Forelimb muscle (tissue), 1 donor: ENCODE measurements at places on chromosomes 5 and 9.

DNA sequence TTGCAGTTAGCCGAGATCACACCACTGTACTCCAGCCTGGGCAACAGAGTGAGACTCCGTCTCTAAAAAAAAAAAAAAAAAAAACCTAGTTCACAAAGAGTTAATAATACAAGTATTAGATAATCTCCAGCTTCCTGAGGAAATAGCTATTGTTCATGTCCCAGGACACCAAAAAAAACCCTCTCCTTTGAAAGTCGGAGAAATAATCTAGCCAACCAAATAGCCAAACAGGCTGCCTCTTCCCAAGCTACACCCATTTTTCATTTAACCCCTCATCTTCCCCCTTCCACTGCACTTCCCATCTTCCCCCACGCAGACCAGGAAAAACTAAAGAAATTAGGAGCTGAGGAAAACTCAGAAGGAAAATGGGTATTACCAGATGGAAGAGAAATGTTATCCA lies 23.6 kb downstream of the CNOT8 start:
- DNase-seq, result no peak

DNA sequence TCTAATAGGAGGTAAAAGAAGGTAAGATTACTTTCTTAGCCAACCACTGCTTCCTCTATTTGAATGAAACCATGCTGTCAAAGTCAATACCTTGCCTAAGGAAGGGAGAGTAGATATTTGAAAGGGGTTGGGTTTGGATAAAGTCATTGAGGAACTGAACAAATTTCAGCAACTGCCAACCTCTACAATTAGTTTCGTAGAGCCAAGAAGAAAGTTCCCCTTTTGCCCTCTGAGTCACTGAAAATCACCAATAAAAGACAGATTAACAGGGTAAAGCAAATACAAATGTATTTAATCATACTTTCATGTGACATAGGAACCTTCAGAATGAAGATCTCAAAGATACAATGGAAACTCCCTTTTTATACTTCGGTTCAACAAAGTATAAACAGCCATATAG lies 615.7 kb downstream of the GABRG2 start:
- no peak for DNase-seq

DNA sequence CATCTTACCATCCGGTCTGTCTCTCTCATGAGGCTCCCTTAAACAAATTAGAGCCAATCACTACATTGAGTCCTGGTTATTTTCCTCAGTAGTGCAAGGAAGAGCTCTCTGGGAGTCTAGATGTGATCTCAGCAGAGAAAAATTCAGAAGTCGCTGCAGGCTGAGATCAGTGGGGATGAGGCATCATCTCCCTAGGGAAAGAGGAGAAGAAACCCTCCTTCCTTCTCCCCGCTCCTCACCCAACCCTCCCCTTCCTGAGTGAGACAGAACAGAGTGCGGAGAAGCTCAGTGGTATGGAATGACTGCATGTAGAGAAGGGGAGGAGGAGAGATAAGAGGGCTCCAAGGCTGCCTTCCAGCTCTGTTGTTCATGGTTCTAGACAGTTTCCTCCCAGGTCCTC lies 80.5 kb downstream of the PAPPA start:
- DNase-seq, result no peak

DNA sequence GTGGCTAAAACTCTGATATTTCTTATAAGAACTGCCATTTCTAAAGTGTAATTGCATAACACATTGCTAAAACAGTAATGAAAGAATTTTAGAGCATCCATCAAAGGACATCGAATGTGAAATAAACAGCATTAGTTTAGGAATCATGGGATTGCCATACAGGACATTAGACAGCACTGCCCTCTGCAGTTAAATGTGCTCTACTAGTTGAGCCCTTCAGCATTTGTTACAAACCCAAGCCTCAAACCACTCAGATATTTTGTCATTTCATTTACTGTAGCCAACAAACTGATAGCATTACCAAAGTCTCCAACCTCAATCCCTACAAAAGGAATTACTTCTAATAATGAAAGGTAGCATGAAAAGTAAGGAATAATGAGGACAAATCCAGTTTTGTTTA lies 116.8 kb upstream of the COX7C start:
- DNase-seq, result no peak

GRCh38 chr5:174675916-174676315 lies 48.5 kb upstream of the MSX2 start:
- DNase-seq, result no peak

- DNase-seq, result no peak
These were observed 92.9 kb upstream of the IER5L start for GRCh38 chr9:129270903-129271431.

DNA sequence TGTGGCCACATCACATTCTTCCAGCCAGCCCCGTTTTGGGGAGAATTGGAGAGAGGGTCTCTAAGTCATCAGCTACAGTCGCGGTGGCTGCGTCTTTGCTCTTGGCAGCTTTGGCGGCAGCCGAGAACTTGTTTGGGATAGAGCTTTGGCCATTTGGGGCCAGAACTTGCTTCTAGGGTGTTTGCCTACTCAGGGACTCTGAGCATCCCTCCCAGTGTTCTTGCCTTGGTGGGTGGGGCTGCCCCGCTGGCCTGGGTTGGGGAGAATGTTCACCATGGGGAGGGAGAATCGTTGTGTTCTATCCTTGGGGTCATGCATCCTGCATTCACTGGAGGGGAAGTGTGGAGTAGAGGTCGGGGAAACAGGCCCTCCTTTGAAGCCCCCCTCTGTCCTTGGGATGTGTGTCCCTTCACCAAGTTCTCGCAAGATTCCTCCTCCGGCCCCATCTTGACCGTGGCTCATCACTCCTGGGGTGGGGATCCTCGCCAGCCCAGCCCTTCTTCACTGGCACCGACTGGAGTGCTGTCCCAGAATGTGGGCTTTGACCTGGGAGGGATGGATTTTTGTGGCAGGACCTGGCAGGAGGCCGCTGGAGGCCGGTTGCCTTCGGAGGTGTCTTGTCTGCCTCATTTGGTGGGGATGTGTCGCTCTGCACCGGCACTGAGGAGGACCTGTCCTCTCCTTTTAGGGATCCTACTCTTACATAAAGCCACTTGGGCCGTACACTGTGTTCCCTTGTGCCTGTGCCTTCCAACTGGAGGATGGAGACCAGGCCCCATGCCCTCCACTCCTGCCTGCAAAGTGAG lies 3.5 kb downstream of the PHF2 start:
- no peak for DNase-seq

- DNase-seq, result no peak
These were observed 35.3 kb upstream of the PLPP1 start for GRCh38 chr5:55570026-55570425.

DNA sequence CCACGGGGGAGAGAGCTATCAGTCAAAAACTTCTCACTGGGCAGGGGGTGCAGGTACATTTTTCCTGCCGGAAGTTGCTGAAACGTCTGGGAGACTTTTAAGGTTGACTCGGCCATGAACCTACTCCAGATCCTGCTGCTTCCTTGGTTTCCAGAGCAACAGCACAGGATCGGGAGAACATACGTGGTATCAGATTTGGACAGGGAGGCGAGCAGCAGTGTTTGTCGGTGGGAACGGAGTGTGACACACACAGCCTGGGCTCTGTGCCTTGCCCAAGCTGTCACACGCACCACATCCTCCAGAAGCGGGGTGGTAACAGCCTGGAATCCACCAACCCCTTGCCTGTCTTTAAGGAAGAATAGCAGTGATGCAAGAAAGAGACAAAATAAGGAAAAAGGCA lies 276.5 kb downstream of the SLIT3 start:
- no peak for DNase-seq

DNA sequence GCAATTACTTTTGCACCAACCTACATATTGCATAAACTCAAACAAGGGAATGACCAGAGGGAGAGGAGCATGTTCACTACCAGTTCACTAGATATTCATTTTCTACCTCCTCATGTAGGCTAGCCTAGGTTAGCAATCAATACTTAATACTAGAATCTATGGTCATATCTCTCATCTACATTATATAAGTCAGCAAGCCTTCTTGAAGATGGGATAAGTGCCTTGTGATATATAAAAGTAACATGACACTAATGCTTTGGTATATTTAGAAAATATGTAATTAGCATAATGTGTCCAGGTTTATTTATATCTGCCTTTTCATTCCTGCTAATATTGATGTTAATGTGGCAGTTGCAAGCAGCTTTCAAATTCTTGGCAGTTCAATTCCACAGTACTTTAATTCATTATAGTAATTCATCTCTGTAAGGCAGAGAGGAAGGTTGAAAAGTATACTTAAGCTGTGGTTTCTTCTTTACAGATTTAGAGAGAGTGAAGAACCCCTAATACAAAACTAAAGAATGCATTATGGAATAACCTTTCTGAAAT lies 1613.2 kb upstream of the ACO1 start:
- DNase-seq, result no peak

DNA sequence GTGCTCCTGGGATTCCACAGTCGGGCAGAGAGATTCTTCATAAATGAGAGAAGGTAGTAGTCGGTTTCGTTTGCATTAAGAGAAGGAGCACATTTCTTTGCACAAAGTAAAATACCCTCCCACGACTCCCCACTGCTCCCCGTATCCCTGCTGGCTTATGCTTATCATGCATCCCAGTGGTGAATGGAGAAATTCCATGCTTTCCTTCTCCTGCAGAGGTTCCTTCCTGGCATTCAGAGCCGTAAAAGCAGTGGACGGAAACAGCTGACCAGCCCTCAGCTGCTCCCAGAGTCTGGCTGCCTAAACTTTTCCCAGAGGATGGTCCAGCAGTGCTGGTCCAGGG lies 93.1 kb downstream of the C9orf152 start:
- DNase-seq, result no peak

DNA sequence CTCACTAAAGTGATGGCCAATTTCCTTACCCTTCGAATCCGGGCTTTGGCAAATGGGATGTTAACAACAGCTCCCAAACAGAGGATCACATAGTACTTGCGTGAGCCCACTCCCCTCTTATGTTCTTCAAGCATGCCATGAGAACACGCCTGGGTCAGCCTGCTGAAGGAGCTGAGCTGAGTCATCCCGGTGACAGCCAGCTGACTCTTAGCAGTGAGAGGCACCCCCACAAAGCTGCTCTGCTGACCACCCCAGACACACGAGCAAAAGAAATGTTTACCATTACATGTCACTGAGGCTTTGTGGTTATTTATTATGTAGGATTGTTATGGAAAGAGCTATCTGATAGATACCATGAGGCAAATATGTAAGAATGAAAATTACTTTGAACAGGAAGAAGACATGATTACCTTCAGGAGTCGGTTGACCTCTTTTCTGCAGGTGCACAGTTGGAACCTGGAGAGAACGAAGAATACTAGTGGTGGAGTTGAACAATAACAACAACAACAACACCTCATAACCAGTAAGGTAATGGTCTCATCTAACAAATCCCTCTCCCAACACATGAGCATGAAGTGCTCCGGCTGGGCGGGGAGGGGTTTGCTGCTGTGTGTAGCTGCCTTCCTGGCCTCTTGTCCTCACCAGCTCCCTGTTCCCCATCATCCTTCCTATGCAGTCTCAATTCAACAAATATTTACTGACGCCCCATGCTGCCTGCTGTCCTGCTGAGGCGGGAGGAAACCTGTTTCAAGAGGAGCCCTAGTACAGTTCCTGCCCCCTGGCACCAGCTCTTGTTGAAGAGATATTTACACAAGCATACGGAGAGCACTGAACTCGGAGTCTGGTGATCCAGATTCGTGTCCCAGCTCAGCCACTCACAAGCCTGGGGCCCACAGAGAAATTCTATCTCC lies 69.4 kb upstream of the LHFPL2 start:
- DNase-seq, result no peak

GRCh38 chr9:93456504-93456903 lies 3.1 kb upstream of the FAM120AOS start:
- no peak for DNase-seq

- peak; percentile 83 for DNase-seq
These were observed at the start of gene PCDH12 for GRCh38 chr5:141958113-141958512. TSS of gene PCDH12 (minus strand) at chr5:141958202. CDS start at chr5:141957851, 351 bp downstream.

DNA sequence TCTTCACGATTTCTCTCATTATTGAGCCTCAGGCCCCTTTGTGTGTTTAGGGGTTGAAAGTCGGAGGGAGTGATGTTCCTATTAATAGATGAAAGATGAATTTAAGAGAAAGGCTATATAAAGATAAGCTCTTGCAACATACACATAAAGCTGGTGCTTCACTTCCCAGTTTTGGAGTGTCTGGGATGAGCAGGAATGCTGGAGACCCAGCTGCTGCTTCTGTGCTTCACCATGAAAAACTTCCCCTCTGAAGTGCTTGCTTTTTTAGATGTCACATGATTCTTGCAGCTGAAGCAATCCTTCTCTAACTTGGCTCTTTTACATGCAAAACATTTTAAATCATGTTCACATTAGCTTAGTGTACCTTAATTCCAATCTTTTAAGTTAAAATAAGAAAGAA lies 19.7 kb upstream of the SNCAIP start:
- no peak for DNase-seq

GRCh38 chr9:87160148-87161102 lies 213.1 kb upstream of the GAS1 start:
- peak; percentile 45 for DNase-seq

GRCh38 chr9:20253635-20254034 lies 368.7 kb downstream of the MLLT3 start:
- no peak for DNase-seq

DNA sequence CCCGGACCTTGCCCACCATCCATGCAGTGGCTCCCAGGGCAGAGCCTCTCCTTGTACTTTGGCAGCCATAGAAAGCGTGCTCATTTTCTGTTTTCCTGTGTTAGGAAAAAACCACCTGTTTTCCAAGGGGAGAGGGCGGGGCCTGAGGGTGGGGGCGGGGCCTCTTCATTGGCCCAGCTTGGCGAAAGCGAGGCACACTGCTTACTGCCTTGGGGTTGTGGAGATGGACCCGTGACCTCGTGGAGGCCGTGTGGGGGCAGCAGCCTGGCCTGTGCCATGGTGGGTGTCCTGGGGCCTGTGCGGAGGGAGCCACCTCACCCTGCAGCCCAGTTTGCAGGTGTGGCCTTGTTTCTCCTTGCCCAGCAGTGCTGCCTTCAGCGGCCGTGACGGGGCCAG lies 4.4 kb upstream of the TOR4A start:
- DNase-seq, result no peak

DNA sequence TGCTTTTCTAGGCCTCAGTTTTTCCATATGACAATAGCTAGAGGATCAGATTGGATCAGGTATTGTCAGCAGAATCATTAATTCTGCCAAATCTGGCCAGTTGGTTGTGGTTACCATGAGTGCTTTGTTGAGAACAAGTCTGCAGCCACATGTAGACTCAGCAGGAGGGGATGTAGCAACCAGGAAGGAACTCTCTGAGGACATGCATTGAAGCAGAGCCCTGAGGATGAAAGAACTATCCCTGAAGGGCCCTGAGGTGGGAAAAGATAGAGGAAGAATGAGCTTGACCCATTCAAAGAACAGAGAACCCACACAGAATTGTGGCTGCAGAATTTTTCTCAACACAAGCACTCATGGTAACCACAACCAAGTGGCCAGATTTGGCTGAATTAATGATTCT lies 60.1 kb upstream of the AFAP1L1 start:
- no peak for DNase-seq

DNA sequence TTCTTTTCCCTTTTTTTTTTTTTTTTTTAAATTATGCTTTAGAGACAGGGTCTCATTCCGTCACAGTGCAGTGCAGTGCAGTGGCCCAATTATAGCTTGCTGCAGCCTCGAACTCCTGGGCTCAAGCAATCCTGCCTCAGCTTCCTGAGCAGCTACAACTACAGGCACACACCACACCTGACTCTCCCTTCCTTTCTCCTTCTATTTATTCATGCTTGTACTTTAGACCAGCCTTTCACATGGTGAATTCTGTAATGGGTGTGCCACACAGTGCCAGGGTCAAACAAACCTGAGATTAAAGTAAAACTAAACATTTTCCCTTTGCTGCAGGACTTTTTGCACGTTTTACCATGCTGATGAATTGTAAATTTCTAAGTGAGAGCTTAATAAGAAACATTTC lies 8.0 kb downstream of the SH3RF2 start:
- no peak for DNase-seq

- DNase-seq, result no peak
These were observed 13.0 kb upstream of the CYFIP2 start for GRCh38 chr5:157252711-157253465.
